AG04450 (cell line): ENCODE measurements at places on chromosomes 3 and 15.

DNA sequence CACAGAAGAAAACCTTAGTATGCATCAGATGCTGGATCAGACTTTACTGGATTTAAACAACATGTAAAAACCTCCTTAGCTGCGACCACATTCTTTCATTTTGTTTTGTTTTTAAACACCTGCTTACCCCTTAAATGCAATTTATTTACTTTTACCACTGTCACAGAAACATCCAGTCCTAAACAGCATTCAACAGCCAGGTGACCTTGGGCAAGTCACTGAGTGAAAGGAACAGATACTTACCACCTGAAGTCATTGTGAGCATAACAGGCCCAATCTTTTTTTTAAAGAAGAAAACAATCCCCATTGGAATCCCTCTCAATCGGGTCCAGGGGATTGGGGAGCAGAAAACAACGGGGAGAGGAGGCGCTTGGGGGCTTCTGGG, 390 bp downstream of the STARD5 start:
- no peak for DNase-seq

- DNase-seq = no peak
These were observed 220.1 kb downstream of the TBC1D2B start for GRCh38 chr15:77857419-77857818.

- no peak for DNase-seq
These were observed 84.8 kb downstream of the CPN2 start for GRCh38 chr3:194265996-194266964.

DNA sequence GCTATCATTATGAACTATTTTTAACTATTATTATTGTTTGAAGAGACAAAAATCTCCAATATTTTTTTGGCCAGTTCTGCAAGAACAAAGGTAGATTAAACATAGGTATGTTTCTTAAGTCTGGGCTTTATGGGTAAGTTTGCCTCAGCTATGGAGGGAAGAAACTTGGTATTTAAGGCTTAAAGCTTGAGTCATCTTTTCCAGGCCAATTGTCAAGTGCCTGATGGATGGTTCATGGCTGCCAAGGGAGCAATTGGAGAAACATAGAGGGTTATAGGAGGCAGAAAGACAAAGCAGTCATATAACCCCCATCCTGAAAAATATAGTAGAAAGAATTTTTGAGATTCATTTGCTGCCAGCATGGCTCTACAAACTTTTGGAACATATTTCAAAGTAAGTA, 7.2 kb upstream of the STAC start:
- peak; percentile 27 for DNase-seq

- no peak for DNase-seq
These were observed 227.1 kb upstream of the CGNL1 start for GRCh38 chr15:57149196-57149595.

- no peak for DNase-seq
These were observed 1.4 kb upstream of the SEMA6D start for GRCh38 chr15:47715856-47716445.

- no peak for DNase-seq
These were observed 37.3 kb downstream of the DZIP1L start for GRCh38 chr3:138078096-138078495.

GRCh38 chr15:71103102-71103676, 12.1 kb upstream of the THSD4 start:
- DNase-seq = no peak

DNA sequence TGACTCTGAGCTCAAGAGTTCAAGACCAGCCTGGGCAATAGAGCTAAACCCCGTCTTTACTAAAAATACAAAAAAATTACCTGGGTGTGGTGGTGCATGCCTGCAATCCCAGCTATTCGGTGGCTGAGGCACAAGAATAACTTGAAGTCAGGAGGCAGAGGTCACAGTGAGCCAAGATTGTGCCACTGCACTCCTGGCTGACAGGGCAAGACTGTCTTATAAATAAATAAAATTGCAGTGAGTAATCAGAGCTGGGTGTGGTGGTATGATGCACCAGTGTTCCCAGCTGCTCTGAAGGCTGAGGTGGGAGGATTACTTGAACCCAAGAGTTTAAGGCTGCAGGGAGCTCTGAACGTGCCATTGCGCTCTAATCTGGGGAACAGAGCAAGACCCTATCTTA, 55.9 kb upstream of the GCNT3 start:
- no peak for DNase-seq

GRCh38 chr3:94246171-94246570, 183.3 kb downstream of the NSUN3 start:
- DNase-seq = no peak

DNA sequence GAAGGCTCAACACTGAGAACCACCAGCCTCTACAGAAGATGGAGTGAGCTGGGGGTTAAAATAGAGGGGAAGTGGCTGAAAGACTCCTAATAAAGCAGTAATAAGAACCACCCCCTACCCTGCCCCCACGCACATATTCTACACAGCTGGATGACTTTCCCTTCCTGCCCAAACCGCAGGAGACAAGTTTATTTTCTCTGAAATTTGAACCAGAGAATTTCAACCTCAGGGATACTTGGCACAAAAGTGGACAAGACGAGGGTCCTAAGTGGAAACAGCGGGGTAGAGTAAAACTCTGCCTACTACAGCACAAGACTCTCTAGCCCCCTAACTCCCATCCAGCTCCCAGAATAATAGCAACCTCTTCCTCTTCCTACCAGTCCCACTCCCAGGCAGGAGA, 28.4 kb downstream of the USF3 start:
- DNase-seq = peak; percentile 63

DNA sequence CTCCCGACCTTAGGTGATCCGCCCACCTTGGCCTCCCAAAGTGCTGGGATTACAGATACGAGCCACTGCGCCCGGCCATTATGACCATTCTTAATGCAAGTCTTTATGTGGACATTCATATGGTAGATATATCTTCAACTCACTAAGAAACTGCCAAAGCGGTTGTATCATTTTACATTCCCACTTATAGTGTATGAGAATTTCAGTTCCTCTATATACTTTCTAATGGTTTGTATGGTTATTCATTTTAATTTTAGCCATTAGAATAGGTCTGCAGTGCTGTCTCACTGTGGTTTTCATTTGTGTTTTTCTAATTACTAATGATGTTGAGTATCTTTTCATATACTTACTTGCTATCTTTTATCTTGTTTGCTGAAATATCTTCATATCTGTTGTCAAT, 32.5 kb downstream of the TCF12 start:
- DNase-seq = no peak

GRCh38 chr3:101253396-101253795, 67.0 kb downstream of the IMPG2 start:
- no peak for DNase-seq

DNA sequence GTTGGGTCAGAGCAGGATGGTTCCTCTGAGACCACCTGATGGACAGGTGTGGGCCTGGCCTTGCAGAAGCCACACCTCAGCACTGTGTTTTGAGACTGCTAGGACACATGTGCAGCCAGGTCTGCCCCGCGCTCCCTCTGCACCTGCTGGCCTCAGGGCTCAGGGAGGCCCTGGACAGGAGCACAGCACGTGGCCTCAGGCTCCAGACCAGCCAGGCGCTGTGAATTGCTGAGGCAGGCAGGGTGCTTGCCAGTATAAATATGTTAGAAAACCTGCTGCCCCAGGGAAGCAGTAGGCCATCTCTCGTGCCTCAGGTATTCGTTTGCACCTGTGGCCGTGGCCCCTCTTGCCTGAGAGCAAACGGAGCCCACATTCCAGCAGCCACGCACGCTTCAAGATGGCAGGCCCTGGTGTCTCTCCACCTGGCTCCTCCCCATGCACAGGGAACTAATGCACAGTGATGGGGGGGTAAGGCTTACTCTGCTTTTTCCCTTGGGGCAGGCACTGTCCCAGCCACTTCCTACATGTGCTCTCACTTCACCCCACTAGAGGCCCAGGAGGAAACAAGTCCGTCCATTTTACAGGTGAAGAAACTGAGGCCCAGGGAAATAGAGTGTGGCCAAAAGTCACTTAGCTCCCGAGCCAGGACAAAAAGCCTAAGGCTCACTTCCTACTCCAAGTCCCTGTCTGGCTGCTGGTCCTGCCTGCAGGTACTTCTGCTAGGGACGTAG, 20.4 kb downstream of the SEC61A1 start:
- no peak for DNase-seq

- no peak for DNase-seq
These were observed 41.9 kb downstream of the PLCH1 start for GRCh38 chr3:155702745-155703591.

DNA sequence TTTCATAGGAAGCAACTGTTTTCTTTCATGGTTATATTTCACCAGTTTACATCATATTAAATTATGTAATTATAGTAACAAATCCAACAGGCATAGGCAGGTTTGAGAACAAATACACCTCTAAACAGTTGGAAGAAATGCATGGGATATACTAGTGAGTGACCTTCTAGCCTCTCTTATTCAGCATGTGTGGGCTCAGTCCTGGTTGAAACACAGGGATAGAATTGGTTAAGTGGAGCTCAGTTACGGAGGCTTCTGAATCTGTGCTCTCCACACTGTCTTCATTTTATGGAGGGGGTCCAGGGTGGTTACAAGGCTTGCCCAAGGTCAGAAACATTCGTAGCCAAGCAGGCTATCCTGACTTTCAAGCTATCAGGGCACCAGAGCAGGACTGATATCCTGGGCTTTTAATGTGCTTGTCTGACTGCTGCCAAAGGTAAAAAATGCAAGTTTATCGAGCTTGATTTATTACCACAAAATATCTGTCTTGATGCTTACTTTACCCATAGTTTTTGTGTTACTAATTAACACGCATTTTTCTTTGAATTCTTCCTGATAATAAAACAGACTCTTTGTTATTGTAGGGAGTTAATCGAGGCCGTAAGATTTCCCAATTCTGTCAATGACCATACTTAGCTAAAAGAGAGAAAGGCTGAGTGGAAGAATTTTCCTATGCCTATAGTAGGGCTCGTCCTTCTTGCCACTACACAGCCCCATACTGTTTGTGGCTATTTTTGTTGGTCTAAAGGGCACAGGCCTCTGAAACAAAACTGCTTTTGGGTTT, 89.6 kb downstream of the FILIP1L start:
- DNase-seq = no peak

GRCh38 chr15:74542166-74543042, 1.4 kb downstream of the ARID3B start:
- no peak for DNase-seq

DNA sequence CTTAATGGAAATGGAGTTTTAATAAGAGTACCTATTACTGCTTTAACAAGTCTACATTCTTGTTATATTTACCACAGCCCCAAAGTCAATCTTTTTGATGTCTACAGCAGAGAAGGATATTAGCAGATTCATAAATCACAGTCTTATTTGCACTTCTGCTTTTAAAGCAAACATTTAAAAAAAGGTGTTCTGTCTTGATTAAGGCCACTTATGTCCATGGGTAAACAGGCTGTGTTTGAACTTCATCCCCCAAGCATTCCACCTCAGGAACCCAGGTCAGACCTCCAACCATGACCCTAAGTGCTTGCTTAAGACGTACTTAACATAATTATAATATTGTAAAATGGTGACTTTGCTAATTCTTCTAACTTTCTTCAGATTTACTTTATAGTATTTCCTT, 113.4 kb downstream of the CMSS1 start:
- DNase-seq = no peak

DNA sequence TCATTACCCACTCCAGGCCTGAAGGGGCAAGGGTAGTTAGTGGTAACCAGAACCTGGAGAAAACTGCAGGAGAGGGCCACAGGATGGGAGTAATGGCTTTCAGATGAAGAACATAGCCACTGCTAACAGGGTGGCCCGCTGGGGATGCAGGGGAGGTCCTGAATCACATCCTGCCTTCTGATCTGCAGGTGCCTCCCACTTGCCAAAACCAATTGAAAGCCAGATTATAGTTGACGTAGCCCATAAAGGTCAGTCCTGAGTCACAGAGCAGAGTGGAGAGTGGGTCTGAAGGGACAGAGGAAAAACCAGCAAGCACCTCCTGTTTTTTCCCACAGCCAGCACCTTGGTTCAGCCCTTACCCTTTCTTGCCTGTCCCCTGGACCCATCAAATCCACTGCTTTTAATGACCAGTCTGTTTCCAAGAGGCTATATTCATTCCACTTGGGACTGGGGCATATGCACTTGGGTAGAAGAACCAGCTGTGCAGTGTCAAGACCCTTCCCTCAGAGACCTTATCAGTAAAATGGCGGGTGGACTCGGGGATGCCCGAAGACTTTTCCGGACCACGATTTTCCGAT, 646 bp upstream of the SLC35G2 start:
- DNase-seq = peak; percentile 59

- DNase-seq = no peak
These were observed 84.7 kb upstream of the LMCD1 start for GRCh38 chr3:8416965-8417364.

DNA sequence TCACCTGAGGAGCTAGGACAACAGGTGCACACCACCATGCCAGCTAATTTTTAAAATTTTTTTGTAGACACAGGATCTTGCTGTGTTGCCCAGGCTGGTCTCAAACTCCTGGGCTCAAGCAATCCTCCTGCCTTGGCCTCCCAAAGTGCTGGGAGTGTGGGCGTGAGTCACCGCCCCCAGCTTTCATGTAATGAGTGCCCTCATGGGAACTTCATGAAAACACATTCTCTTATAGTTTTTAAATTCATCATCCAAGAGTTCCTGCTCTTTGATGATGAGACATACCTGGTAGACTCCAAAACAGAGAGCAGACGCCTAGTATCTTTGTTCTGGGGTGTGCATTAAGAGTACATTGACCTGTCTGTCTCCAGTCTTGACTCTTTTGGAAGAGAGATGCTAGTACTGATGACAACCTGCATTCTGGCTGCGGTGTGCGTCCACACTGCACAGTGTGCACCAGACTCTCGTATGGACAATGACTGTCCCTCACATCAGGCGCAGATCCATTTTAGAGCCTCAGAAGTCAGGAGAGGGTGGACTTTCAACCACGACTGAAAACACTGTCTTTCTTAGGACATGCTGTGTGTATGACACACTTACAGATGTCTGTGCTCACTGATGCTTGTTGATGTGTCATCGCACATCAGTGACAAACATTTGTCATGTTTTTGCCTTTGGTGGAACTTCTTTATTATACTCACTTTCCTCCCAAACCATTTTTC, 2.0 kb downstream of the NRROS start:
- no peak for DNase-seq

DNA sequence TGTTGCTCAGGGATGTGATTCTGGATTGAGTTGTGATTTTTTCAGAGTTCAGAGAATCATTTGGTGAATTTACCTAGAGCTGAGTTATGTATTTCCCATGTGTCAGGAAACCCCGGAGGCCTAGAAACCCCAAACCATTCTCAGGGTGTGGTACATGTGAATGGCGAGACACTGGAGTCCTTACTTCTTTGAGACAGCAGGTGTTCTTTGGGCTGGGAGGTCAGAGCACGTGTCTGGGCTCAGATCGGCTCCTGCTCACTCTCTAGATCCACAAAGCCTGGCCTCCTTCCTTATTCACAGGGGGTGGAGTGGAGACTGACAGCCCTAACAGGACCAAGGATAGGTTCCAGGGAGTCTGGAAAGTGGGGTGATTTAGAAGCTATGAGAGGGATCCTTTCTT, 145.8 kb downstream of the CHDH start:
- DNase-seq = no peak

GRCh38 chr15:62902821-62903220, 139.7 kb upstream of the TPM1 start:
- DNase-seq = no peak

- DNase-seq = peak; percentile 77
These were observed 60.8 kb downstream of the USP13 start for GRCh38 chr3:179713643-179714090.

- DNase-seq = no peak
These were observed 12.1 kb downstream of the CSNK1G1 start for GRCh38 chr15:64343841-64344240.
